ENCODE measurements at places on chromosomes 16 and 17.

GRCh38 chr17:39231091-39231561 lies 5.4 kb upstream of the STAC2 start:
- peak; percentile 16 for DNase-seq

- DNase-seq, result no peak
These were observed 215.2 kb upstream of the WSCD1 start for GRCh38 chr17:5854871-5855554.

DNA sequence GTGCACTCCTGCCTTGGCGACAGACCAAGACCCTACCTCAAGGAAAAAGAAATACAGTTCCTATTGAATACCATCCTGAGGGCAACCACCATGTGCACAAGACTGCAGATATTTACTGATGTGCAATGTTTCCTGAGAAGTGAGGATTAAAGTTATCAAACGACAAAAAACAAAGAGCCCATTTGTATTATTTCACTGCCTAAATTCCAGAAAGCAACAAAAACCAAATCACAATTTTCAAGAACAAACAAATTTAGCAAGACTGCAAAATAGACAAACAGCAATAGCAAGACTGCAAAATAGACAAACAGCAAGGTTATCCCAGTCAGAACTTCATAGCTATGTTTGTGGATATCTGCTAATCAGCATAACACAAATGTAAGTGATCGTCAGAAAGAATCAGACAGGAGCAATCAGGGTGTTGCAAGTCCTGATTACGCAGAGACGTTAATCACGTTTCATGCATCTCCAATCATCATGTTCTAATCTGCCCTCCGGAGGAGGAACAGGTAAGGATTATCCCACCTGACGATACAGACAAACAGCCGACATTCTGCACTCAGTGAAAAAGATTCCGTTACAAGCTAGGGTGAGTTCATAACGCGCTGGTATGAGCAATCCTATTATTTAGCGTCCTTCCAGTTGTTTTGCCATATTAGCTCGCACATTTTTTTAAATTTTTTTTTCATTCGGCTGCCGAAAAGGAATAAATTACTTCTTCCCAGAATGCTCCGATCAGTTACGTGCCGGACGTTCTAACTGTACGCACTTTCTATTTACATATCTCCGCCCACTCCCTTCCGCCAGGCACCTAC lies 2.9 kb downstream of the TMEM107 start:
- peak; percentile 98 for DNase-seq

- DNase-seq, result no peak
These were observed 7.8 kb downstream of the CSF3 start for GRCh38 chr17:40022961-40023541.

GRCh38 chr16:54287131-54288029 lies 793 bp upstream of the IRX3 start:
- peak; percentile 24 for DNase-seq

DNA sequence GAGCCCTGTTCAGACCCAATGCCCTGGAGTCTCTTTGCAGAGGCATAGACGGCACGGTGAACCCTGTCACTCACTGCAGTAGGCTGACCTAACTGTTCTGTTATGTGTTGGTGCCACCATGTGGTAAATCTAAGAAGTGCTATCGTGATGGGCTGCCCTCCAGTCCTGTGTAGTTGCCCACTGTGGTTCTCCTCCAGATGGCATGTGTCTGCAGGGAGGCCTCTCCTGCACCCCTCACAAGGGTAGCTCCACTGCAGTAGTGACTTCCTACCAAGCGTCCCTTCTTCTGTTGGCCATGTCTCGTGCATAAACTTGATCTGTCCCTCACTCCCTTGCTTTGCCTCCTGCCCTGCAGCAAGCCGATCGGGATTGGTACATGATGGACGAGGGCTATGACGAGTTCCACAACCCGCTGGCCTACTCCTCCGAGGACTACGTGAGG lies 5.8 kb downstream of the DHX38 start:
- DNase-seq, result peak; percentile 53

DNA sequence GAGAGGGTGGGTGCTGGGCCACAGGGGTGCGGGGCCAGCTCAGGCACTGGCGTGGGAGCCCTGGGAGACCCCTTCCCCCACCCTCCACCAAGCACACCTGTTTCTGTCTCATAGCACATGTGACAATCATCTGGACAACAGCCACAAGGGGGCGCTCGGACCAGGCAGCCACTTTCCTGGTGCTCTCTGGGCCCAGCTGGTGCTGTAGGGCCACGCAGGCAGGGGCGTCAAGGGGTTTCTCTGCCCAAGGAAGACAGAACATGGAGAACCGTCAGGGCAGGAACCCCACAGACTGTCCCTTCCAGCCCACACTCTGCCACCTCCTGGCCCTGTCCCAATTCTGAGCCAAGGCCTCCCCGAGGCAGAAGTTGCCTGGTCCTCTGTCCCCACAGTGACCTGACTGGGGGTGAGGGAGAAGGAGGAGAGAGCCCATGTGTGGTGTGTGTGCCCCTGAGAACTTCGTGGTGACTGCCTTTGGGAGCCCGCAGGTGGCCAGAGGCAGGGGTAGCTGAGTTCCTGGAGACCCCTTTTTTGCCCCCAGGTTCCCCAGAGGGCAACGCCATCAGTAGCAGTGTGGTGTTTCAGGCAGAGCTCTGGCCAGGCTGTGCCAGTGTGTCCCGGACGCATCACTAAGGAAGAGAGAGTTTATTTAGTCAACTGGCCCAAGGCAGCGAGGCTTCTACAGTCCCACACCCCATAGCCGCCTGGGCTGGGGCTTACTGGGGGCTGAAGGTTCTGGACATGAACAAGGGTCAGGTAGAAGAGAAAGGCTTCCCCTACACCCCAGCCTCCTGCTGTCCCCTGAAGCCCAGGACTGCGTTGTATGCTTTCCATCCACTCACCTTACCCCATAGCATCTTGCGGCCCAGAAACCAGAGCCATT lies 3.1 kb upstream of the SETD6 start:
- DNase-seq, result peak; percentile 61

GRCh38 chr17:40490289-40490853 lies 11.1 kb downstream of the TNS4 start:
- DNase-seq, result peak; percentile 71

GRCh38 chr16:80014241-80014939 lies 413.9 kb upstream of the MAF start:
- DNase-seq, result no peak

- DNase-seq, result no peak
These were observed 406.6 kb upstream of the SALL1 start for GRCh38 chr16:51557670-51558069.

- DNase-seq, result no peak
These were observed 13.2 kb downstream of the CTC1 start for GRCh38 chr17:8234361-8235270.

GRCh38 chr17:81961087-81961511 lies at the start of gene NOTUM:
TSS of gene NOTUM (minus strand) at chr17:81961187. CDS start at chr17:81960909, 278 bp downstream.
- DNase-seq, result peak; percentile 50

- DNase-seq, result no peak
These were observed 120.6 kb downstream of the NPIPB5 start for GRCh38 chr16:22631264-22631663.

DNA sequence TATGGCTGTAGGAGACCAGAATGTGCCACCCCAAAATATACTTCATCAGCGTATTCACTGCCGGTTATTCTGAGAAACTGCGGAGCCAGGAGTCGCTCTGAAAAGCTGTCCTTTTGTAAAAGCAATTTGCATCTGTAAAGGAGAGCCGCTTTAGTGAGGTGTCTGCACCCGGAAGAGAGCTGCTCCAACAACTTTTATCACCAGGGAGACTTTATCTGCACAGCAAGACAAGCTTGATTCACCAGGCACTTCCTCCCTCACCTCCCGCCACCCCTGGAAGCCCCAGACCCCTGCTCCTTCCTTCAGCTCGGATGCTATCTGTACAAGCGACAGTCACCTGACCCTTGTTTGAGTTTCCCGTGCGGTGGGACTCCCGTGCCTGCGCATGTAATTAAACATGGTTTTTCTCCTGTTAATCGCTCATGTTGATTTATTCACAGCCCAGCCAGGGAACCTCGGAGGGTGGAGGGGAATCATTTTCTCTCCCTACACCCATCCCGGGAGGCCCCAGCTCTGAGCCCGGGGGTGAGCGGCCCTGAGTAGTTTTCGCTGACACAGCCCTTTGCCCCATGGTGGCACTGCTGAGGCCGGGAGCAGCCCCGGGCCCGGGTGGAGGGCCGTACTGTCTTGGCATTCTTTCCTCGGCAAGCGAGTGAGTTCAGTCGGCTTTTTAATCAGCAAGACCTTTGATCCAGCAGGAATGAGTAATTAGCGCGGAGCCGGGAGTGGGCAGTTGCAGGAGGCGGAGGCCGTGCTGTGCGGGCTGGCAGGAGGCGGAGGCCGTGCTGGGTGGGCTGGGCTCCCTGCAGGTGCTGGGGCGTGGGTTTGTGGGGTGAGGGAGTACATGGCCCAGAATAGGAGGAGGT lies 222.7 kb upstream of the CIBAR2 start:
- DNase-seq, result no peak

DNA sequence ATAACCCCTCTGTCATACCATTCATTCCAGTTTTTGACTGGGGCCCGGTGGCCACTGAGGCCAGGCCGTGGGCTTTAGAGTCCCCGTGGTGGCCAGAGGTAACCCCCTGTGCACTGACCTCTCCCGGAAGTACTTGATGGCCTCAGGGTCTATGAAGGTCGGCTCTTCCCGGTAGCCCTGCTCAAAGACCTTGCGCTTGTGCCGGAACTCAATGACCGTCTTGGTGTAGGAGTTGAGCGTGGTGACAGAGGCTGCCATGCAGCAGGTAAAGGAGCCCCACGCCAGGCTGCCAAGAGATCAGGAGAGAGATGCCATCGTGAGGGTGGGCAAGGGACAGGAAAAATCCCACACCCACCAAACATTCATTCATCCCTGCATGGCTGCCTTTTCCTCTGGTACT lies 234.8 kb downstream of the GSG1L start:
- no peak for DNase-seq

GRCh38 chr17:8189711-8190477 lies at the start of gene BORCS6:
TSS of gene BORCS6 (minus strand) at chr17:8190180. CDS start at chr17:8190140, 40 bp downstream.
- peak; percentile 99 for DNase-seq

DNA sequence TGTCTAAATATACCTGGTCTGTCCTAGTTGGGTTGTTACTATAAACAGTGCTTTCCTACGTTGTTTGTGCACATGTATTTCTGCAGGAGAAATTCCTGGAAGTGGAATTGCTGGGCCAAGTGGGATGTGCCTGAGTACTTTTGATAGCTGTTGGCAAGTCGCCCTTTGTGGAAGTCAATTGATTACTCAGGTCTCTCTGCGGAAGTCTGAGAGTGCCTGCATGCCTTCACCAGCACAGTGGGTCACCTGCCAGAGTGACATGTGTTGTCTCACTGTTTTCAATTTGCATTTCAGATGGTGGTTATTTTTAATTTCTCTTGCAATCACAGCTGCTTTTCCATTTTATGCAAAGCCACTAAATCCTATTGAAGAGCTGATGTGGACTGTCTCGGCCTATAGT lies 2.3 kb upstream of the MVD start:
- no peak for DNase-seq

- DNase-seq, result peak; percentile 41
These were observed 51.5 kb downstream of the TENT4B start for GRCh38 chr16:50204453-50205108.

- DNase-seq, result peak; percentile 55
These were observed 31.4 kb upstream of the ADCY7 start for GRCh38 chr16:50234771-50235556.

DNA sequence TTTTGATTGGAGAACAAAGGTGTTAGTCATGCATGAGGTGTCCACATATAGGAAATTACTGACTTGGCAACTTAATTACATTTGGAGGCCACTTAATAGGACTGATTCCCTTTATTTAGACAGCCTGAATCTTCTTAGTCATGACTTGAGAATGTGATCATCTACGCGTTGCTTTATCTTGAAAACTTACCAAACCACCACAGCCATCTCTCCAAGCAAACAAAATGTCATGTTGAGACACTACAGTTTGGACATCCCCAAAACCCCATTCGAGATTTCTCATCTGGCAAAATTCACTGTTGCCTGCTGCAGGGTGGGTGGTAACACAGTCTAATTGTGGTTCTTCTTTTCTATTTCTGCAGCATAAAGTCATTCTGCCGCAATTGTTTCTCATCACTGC lies 176.5 kb upstream of the CDH5 start:
- peak; percentile 80 for DNase-seq

DNA sequence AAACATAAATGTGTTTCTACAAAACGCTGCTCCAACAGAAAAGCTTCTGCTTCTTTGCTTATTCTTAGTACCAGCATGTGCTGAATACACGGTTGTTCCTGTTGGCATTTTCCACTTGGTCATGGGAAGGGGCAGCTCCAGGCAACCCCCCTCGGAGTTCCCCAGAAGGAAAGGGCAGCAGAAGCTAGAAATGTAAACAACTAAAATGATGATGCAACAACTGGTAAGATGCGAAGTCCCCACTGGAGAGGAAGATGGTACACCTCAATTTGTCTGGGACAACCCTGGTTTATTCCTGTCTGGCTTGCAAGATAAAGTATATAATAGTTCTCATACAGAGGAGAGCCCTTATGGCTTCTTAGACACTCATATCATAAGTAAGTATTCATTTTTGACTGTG lies 9.2 kb upstream of the CCL13 start:
- DNase-seq, result no peak

- no peak for DNase-seq
These were observed 5.1 kb upstream of the RANGRF start for GRCh38 chr17:8283356-8283755.

- DNase-seq, result peak; percentile 51
These were observed 3.3 kb downstream of the MEAK7 start for GRCh38 chr16:84501077-84501735.

DNA sequence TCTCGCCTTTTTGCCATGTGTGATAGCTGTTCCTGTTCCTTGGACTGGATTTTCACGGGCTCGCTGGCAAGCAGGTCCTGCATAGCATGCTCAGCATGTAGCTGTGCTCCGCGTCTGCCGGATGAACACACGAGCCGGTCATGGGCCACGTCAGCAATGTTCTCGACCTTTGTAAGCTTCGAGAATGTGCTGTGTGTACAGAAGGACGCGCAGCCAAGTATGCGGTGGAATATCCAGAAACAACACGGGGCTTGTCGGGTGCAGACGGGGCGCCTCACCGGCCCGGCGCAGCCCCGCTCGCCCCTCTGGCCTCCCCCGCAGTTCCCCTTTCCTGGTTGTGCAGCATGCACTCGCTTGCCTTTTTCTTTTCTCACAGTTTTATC lies 42.2 kb downstream of the RPTOR start:
- peak; percentile 51 for DNase-seq

DNA sequence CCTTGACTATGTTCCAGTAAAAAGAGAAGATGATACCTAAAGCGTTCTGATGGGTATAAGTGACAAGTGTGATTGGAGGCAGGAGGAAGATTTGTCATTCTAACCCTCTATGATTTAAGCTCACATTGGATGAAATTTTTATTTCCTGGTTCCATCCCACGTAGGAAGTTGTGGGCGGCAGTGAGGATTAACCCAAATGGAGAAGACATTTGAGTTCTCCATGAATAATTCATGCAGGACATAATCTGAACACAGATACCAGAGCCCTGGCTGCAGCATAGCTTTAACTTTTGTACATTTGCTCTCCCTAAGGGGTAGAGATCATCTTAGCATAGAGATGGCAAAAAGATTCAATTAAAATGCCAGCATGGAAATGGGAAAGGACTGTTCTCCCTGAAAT lies 146.3 kb downstream of the SLC39A11 start:
- no peak for DNase-seq

Data from fibroblast of skin of back (primary cell).